ENCODE measurements at places on chromosomes 3 and 15.

DNA sequence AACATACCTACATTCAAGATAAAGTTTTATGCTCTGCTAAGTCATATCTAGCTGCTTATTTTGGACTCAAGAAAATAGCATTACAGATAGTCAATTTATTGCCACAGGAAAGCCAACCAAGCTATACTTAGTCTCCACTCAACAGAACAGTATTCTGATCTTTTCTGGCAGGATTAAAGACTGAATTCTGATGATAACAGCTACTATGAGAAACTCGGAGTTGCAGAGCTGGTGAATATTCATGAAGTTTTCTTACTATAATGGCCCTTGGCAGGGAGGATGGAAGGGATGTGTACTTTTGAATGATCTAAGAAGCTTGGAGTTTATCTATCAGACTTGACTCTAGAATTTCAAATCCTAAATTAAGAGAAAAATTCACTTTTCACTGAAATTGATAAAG, 237.7 kb downstream of the CTNNB1 start:
- no peak for DNase-seq

DNA sequence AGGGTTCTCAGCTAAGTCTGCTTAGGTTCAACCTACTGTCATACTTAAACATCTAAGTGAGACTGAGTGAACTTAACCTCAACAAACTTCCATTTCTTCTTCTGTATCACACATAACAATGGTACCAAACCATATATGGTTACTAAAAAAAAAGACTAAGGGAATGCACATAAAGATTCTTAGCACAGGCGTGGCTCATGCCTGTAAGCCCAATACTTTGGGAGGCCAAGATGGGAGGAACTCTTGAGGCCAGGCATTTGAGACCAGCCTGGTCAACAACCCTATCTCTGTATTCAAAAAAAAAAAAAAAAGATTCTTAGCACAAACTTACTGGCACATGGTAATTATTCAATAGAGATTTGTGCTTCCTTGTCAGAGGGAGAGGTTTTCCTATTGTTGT, 57.9 kb downstream of the ACAP2 start:
- no peak for DNase-seq

DNA sequence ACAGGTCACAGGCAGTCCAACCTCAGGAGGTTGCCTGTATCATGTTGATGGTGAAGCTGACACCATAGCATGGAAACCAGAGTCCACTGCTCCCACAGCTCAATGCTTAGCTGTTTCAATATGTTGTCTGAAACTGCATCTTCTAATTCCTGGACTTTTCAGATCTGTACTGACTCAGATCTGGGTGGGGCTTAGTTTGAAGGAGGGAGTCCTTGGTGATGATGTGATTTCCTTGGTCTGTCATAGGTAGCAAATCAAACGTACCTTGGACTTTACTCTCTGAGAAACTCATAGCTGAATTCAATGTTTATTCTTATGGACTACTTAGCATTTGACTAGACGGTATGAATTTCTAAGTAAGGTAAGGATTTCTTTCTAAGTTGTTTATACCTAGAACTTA, at the start of gene HHLA2:
Gene HHLA2 (plus strand): TSS at position 310 of the 400 bp plus-strand sequence. CDS start 55,266 bp downstream, outside the sequence.
- no peak for DNase-seq

DNA sequence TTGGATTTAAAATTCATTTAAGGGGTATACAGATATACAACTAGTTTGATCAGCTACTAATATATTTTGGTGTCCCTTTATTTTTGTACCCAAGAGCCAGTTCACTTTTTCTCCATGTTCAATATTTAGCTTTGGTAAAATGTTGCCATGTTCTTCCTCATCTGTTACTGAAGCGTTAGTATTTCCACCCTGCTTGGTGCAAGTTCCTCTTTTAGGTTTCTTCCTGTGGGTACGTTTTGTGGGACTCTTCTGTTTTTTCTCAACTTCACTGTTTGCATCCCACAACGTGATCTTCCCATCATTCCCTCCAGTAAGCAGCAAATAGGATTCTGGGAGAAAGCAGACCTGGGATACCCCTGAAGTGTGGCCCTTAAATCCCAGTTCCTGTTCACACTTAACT, 14.1 kb downstream of the WDR53 start:
- DNase-seq: no peak

DNA sequence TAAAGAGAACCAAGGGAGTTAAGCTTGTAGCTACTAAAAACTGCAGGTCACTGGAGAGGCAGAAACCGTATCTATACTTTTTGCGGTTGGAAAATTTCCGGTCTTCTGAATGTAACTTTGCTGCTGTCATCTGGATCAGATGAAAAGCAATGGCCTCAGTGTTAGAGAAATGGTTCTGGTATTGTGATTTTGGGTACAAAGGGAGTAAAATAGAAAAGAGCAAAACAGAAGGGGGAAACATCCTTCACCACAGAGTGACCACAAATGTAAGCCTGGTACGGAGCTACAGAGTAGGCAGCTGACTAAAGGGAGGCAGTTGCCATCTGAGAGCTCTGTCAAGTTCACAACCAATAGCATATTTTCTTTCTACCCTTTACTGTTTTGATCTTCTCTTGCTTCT, 5.6 kb downstream of the CD96 start:
- no peak for DNase-seq
